WTC11 (cell line): ENCODE measurements at places on chromosomes 5 and 9. TPM values are rescaled to one million over a fixed set of nuclear protein-coding genes. Genes with fewer than 3 reads are reported as not detected.
A peak's percentile ranks its signal among the peaks of the same experiment; 100 is the strongest.

Gene MARCOL
- not detected in 3 replicates for total RNA-seq

DNA sequence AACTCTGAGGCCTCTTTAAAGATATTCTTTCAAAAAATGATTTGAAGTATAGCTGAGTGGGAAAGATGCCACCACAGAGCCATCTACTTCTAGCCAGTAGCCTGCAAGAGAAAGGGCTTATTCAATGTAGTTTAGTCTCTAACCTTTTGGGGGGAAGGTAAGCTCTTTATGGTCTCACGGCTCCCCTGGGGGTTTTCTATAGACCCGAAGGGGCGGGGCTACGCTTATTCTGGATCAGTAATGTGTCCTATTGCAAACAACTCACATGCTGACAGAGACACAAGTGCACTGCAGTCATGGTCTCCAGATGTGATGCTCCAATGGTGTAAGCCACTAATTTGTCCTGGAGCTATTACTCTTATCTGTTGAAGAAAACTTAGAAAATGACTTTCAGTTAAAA, 53.4 kb upstream of the RPS23 start:
- no peak overlapping the region for H3K27ac ChIP-seq
- peaks cover 3% of the 10 kb centered on the region; the same call in 1 of the 2 replicates for H3K27me3 ChIP-seq
- H3K4me1 ChIP-seq = peaks cover 4% of the 10 kb centered on the region; the same call in 1 of the 2 replicates
- no peak overlapping the region for H3K4me3 ChIP-seq
- H3K36me3 ChIP-seq = peaks cover 18% of the 10 kb centered on the region
- no peak for DNase-seq

DNA sequence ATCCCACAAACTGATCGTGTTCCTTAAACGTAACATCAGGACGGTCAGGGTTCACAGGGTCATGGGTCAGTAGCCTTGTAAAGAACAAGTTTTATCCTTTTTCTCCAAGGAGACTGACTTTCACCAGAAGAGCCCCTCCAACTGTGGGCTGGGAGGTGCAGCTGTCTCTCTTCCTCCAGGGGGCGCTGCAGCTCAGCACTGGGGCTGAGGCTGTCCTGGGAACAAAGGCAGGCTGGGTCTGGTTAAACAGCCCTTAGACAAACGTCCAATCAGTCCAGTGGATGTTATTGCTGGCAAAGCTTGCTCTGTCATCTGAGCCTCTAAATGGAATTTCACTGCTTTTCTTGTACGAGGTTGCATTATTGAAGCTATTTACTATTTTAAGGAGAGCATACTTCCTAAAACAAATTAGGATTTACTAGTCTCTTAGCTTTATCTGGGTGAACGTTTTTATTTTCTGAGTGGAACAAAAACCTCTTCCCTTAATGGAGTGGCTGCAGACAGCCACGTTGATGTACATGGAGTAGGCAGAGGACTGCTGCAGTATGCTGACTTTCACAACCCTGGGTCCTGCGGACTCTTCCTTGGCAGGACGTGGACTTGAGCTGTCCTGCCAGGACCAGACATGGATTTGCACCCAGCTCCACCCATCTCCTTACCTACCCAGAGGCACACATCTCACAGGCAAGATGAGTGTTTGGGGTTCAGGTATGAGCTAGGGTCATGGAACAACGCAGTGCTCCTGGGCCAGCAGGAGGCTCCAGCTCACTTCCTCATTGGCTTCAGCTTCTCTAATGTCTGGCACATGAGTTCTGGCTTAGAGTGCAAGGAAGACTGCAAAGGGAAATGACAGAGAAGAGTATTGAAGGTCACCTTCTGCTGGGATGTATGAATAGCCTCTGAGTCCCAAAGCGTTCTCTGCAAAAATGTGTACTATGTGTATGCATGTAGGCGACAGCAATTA, 7.8 kb downstream of the EXOSC2 start:
- H3K4me1 ChIP-seq = peaks cover 14% of the 10 kb centered on the region
- H3K27me3 ChIP-seq = no peaks in the 10 kb centered on the region
- peaks cover 85% of the 10 kb centered on the region for H3K36me3 ChIP-seq
- peak; percentile 89 for DNase-seq
- peak overlapping the region; percentile 76 for H3K27ac ChIP-seq
- H3K4me3 ChIP-seq = no peak overlapping the region

Gene PCDHGA11
- total RNA-seq = 7.0 to 8.4 TPM (median 7.1 TPM) in 3 replicates

- peaks cover 18% of the 10 kb centered on the region for H3K4me1 ChIP-seq
- H3K27ac ChIP-seq = no peak overlapping the region
- no peak for DNase-seq
- peaks cover 5% of the 10 kb centered on the region for H3K36me3 ChIP-seq
These were observed 14.7 kb downstream of the COL15A1 start for GRCh38 chr9:98958271-98958984.

- H3K4me3 ChIP-seq = no peak overlapping the region
- no peak overlapping the region for H3K27ac ChIP-seq
- DNase-seq = no peak
These were observed 12.8 kb downstream of the SEMA5A start for GRCh38 chr5:9533096-9533495.

GRCh38 chr5:142684508-142685041, 1.3 kb downstream of the FGF1 start:
- DNase-seq = no peak
- peaks cover 50% of the 10 kb centered on the region for H3K4me1 ChIP-seq
- no peaks in the 10 kb centered on the region; the same call in 1 of the 2 replicates for H3K27me3 ChIP-seq
- H3K4me3 ChIP-seq = no peak overlapping the region; the same call in 1 of the 2 replicates

GRCh38 chr5:129398026-129398678, 61.9 kb upstream of the ADAMTS19 start:
- peak overlapping the region; percentile 55; the same call in 1 of the 2 replicates for H3K27ac ChIP-seq
- no peak for DNase-seq
- H3K4me3 ChIP-seq = peak overlapping the region; percentile 31; the same call in 1 of the 2 replicates
- H3K36me3 ChIP-seq = peaks cover 20% of the 10 kb centered on the region
- peaks cover 3% of the 10 kb centered on the region; the same call in 1 of the 2 replicates for H3K27me3 ChIP-seq

Gene ROPN1L
- 0.27 TPM in 1 of 3 replicates, not detected in the others for total RNA-seq

- no peak overlapping the region for H3K27ac ChIP-seq
- DNase-seq = no peak
- H3K36me3 ChIP-seq = peaks cover 13% of the 10 kb centered on the region
- H3K4me3 ChIP-seq = no peak overlapping the region
These were observed 64.8 kb upstream of the SPTLC1 start for GRCh38 chr9:92180002-92180400.

- no peak overlapping the region for H3K4me3 ChIP-seq
- H3K27ac ChIP-seq = no peak overlapping the region; the same call in 1 of the 2 replicates
These were observed 100.4 kb downstream of the TRIM36 start for GRCh38 chr5:115069087-115069968.

DNA sequence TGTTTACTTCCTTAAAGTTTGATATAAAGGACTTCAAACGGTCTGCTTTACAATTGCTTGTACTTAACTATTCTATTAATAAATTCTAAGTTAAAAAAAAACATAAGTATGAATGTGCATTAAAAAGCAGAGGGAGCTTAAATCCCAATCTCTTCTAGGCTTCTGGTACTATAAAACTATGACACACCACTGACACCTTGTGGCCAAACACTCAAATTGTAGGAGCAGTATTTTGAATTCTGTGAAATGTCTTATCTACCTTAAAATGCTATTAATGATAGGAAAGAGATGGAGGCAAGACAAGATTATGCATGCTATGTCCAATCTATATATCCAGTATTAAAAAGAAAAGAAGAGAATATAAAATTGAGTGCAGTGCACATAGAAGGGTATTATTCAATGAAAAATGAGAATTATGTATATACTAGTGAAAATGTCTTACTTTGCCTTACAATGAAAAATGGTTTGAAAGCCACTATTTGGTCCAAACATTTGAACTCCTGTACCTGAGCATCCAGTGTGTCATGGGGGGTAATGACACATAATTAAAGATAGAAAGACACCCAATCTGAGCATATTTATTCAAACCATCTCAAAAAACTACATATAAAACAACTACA, 87.6 kb downstream of the ERP44 start:
- H3K4me1 ChIP-seq = no peaks in the 10 kb centered on the region
- no peak overlapping the region for H3K4me3 ChIP-seq
- no peaks in the 10 kb centered on the region for H3K27me3 ChIP-seq

GRCh38 chr9:117411547-117411946, 3.3 kb downstream of the ASTN2 start:
- no peaks in the 10 kb centered on the region for H3K36me3 ChIP-seq
- DNase-seq = peak; percentile 80
- H3K27ac ChIP-seq = no peak overlapping the region
- peak overlapping the region; percentile 53 for H3K4me3 ChIP-seq
- H3K27me3 ChIP-seq = peaks cover 28% of the 10 kb centered on the region

Gene PCSK5
- total RNA-seq = 16.9 to 30.6 TPM (median 17.8 TPM) in 3 replicates

- DNase-seq = no peak
- H3K27me3 ChIP-seq = peaks cover 48% of the 10 kb centered on the region
- no peaks in the 10 kb centered on the region for H3K4me1 ChIP-seq
- H3K4me3 ChIP-seq = no peak overlapping the region
These were observed 85.3 kb downstream of the PAPPA start for GRCh38 chr9:116238776-116239340.

DNA sequence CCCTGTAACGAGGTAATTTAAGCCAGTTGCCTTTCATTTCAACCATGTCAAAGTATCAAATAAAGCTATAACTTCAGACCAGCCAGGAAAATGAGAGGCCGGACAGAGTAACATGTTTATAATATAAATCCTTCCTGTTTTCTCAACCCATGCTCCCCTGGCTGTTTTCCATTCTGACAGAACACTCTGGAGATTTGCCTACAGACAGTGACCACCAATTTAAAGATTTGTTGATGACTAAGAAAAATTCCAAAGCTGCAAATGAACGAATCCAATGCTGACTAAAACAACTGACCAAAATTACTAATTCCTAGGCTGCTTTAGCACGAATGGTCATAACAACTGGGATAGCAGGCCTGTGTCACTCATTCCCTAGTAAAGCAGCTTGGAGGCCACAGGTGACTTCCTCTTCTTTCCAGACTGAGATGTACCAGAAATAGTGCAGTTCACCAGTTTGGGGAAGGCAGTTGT, 141.4 kb downstream of the AOPEP start:
- 0 out of 2 replicates have a peak overlapping the region, but pooled peaks have one; percentile 30 for H3K27ac ChIP-seq
- peaks cover 22% of the 10 kb centered on the region for H3K4me1 ChIP-seq
- no peaks in the 10 kb centered on the region for H3K36me3 ChIP-seq
- DNase-seq = no peak
- no peak overlapping the region for H3K4me3 ChIP-seq

Gene ADAMTSL2
- total RNA-seq = 0.64 to 0.87 TPM (median 0.64 TPM) in 3 replicates

Gene TSSK1B
- total RNA-seq = not detected in 3 replicates

DNA sequence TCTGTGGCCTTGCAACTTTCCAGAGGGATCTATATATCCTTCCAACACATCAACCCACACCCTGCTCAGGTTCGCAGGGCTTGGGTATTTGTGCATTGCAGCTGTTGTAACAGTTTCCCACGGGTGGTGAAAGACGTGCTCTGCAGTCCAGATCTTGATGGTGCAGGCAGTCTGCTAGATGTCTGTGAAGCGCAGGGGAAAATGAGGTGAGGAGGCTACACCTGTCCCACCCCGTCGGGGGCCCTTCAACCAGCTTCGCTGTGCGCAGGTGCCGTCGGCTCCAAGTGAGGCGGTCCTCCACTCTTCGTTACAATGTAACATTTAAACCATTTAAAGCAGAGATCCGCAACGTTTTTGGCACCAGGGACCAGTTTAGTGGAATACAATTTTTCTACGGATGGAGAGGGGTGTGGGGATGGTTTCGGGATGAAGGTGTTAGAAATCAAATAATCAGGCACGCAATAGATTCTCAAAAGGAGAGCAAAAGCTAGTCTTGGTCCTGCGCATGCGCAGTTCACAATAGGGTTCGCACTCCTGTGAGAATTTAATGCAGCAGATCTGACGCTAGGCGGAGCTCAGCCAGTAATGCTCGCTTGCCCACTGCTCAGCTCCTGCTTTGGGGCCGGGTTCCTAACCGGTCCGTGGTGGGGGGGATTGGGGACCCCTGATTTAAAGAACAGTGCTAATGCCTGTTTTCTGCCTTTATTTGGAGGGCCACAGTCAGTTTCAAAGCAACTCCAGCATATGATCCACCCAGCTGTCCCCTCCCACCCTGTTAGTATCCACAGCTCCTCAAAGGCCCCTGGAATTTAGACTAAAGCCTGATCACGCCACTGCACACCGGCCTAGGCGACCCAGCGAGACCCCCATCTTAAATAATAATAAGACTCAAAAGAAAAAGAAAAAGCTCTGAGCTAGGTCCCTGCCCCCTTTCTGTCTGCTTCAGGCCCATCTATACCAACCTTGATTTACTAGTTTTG, 97.1 kb upstream of the SELENOP start:
- H3K27me3 ChIP-seq = peaks cover 47% of the 10 kb centered on the region
- H3K27ac ChIP-seq = no peak overlapping the region
- no peaks in the 10 kb centered on the region for H3K36me3 ChIP-seq
- peak; percentile 89 for DNase-seq
- H3K4me1 ChIP-seq = peaks cover 12% of the 10 kb centered on the region

DNA sequence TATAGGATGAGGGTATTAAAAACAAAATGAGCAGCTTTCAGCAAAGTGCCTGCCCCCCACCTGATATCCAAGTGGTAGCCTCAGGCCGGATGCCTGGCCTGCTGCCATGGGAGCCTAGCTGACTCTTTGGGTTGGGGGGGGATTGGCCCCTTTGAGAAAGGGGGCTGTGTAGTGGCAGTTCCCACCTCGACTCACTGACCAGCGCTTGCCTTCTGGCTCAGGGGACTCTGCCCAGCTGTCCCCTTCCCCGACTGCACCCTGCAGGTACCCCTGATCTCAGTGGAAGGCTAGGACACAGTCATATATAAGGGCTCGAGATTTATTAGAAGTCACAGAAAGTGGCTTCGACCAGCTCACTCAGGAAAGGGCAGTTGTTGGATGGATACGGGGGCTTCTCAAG, 1.5 kb upstream of the NEUROG1 start:
- peaks cover 100% of the 10 kb centered on the region for H3K27me3 ChIP-seq
- peaks cover 15% of the 10 kb centered on the region for H3K4me1 ChIP-seq
- DNase-seq = no peak
- no peaks in the 10 kb centered on the region for H3K36me3 ChIP-seq

DNA sequence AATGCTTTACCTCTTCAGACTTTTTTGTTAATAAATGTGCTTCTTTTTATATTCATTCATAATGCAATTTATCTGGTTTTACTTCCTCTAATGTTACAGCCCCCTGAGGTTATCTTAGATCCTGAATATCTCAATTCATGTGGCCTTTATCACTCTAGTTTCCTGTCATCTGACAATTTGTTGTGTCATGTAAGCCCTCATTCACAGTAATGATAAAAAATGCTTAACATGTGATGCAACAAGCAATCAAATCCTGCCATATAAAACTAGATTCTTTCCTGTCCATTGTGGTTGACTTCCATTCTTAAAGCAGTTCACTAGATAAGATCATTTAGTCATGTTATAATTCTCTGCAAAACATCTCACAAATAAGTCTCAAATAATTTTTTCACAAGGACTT, 991.2 kb upstream of the ACO1 start:
- H3K27me3 ChIP-seq = no peaks in the 10 kb centered on the region
- DNase-seq = no peak
- H3K36me3 ChIP-seq = no peaks in the 10 kb centered on the region
- H3K27ac ChIP-seq = no peak overlapping the region
- H3K4me1 ChIP-seq = peaks cover 5% of the 10 kb centered on the region; the same call in 1 of the 2 replicates

DNA sequence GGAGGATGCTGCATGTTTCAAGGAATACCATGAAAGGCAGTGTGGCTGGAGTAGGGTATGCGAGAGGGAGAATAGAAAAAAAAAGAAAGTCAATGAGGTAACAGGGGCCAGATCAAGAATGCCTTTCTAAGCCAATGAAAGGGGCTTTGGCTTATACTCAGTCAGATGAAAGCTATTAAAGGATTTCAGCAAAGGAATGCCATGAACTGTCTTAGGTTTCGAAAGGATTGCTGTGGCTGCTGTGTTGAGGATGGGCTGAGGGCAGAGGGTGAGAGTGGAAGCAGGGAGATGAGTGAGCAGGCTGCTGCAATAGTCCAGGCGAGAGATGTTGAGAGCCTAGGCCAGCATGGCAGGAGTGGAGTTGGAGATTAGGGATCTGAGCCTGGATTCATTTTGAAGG, 135.4 kb upstream of the CKMT2 start:
- peaks cover 4% of the 10 kb centered on the region for H3K4me1 ChIP-seq
- H3K27ac ChIP-seq = no peak overlapping the region
- no peaks in the 10 kb centered on the region for H3K27me3 ChIP-seq
- no peak for DNase-seq
- H3K36me3 ChIP-seq = no peaks in the 10 kb centered on the region
- H3K4me3 ChIP-seq = no peak overlapping the region

Gene PCDHGA2
- 0.66 to 0.96 TPM (median 0.94 TPM) in 3 replicates for total RNA-seq

Gene LVRN
- 0.13 to 0.32 TPM (median 0.27 TPM) in 3 replicates for total RNA-seq

Gene QRFP
- not detected in 3 replicates for total RNA-seq
